ENCODE measurements at places on chromosomes 5 and 9. TPM values are rescaled to one million over a fixed set of nuclear protein-coding genes. Genes with fewer than 3 reads are reported as not detected.

Gene ZNF618
- 7.0 TPM for total RNA-seq

Gene TUSC1
- 6.6 TPM for total RNA-seq

Gene LCN10
- 1.6 TPM for total RNA-seq

Gene SPATA31A3
- total RNA-seq: not detected

Gene CHSY3
- 0.16 TPM for total RNA-seq

All from pancreas (tissue), 10 donors.